NCI-H1092 treated with DMSO at 0.1 percent for 48 hours (cell line): ENCODE measurements at places on chromosomes 3 and 15.

DNA sequence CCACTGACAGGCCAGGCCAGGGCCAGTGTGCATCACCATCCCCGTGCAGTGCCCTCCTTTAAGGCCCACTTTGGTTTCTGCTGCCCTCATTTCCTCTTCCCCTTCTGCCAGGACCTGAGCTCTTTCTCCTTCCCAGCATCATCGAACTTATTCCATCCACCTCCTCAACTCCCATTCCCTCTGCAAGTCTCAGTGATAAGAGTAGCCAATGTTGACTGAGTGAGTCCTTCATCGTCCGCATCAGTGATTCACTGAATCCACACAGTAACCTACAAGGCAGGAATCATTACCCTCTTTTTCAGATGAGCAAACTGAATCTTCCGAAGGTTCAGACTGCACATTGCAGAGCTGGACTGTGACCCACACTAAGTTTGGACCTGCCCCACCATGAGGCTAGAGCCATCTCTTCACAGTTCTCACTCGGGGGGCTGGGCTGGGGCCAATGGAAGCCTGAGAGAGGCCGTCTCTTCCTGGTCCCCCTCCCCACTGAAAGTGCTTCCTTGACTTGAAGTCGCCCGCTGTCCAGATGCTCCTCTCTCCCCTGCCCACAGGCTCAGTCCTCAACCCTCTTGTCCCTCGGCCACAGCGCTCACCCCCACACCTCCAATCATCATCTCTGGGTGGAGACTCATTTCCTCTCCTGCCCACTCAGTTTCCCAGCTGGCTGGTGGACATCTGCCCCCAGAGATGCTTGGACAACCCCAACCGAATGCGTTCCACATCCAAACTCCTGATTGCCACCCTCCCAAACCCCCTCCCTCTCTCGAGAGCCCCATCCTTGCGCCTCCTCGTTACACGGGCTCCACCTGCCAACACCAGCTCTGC lies 15.2 kb upstream of the ANPEP start:
- DNase-seq, result no peak

DNA sequence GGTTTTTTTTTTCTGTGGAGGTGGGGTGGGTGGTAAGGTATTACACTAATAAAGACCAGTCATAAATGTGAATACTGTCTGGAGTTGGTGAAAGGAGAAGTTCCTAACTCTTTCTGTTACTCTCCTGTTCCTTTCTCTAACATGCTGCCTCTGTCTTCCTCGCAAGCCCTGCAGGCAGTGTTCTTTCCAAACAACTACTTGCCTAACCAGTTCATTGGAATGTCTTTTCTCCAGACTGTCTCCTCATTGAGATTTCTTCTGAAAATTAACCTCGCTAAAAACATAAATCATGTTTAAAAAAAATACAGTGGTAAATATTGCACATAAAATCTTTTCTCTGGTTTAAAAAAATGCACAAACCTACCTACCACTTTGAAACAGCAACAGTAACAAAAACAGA lies 135.2 kb downstream of the TP63 start:
- DNase-seq, result no peak

DNA sequence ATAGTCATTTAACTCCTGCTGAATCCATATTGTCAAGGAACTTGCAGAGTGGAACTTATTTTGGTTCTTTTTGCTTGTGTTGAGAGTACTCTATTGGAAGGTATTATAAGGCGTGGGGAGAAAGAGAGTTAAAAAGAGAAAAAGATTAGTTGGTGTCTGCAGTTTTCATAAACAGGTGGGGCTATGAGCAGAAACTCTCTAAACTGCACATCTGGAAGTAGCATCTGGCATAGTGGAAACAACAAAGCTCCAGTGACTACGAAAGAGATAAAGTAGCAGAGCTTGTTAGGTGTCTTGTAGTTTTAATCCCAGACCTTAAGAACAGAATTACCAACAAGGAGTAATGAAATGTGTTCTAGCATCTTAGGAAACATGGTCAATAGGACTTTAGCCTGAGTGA lies 148.8 kb upstream of the SGO1 start:
- no peak for DNase-seq

GRCh38 chr3:122148941-122149627 lies 34.4 kb upstream of the CASR start:
- no peak for DNase-seq

GRCh38 chr15:53658827-53659555 lies 100.5 kb downstream of the WDR72 start:
- DNase-seq, result peak; percentile 98

DNA sequence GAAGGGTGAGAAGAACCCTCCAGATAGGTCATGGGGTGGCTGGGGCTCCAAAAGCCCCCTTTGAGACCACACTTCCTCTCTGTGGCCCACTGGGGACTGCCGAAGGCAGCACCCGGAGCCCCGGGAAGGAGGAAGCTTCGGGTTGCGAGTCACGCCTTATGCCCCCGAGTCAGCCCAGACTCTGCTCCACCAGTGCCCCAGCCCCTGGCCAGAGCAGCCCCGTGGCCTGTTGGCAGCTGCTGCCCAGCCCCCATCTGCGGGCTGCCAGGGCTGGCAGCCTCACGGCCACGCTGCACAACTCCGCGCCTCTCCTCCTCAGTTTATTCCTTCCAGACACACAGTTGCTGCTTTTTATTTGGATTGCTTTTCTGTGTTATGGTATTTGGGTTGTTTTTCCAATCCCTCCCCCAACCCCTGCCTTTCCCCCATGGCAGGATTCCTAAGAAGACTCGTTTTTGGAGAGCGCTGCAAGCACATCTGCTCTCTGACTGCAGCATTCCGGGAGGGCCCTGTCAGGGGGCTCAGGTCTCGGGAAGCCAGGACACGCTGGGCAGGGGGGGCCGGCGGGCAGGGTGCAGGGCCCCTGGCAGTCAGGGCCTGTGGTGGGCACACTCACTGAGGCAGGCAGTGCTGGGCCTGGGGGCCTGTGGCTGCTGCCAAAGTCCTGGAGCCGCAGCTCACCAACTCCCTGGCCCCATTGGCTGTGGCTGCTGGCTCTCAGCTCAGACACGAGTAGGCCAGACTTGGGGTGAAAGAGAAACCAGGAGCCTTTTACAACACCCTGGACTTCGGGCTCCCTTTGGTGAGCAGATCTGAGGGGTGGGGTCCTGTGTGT lies 20.2 kb downstream of the MAGEF1 start:
- DNase-seq, result no peak

- no peak for DNase-seq
Observed at GRCh38 chr3:43063114-43063513, 42.8 kb downstream of the POMGNT2 start.

- DNase-seq, result no peak
Observed at GRCh38 chr3:186605561-186606545, 7.0 kb upstream of the AHSG start.

DNA sequence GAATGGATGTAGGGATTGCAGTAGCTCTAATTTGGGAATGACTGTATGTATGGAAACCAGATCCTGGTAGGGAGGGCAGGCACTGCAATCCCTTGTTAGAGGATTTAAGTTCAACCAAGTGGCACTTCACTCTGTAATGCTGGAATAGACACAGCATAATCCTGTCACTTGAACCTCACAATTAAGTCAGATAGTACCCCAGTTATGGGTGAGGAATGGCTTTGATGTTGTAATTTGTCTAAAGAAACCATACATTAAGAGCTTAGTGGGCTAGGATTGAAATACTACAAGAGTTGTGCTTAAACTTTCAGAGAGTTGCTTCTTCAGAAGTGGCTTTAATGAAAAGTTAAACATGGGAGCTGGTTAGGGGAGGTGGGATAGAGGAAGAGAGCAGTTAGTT lies 9.3 kb downstream of the RAB7A start:
- DNase-seq, result no peak

DNA sequence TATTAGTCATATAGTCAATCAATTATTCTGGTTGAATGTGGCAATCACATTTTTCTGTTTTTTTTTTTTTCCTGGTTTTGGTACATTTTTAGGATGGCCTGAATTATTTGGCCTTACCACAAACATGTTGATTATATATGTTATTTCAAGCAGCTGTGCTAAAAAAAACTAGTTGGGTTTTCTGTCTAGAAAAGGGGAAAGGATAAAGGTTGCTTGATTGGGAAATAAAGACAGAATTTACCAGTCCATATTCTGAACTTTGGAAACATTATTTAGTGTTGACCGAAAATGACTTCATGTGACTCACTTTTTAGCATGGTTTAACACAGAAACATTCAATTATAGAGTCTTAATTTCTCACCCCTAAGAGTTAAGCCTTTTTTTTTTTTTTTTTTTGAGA lies 8.1 kb downstream of the MORF4L1 start:
- DNase-seq, result no peak

- DNase-seq, result no peak
Observed at GRCh38 chr3:126267169-126267975, 87.0 kb upstream of the ALDH1L1 start.

DNA sequence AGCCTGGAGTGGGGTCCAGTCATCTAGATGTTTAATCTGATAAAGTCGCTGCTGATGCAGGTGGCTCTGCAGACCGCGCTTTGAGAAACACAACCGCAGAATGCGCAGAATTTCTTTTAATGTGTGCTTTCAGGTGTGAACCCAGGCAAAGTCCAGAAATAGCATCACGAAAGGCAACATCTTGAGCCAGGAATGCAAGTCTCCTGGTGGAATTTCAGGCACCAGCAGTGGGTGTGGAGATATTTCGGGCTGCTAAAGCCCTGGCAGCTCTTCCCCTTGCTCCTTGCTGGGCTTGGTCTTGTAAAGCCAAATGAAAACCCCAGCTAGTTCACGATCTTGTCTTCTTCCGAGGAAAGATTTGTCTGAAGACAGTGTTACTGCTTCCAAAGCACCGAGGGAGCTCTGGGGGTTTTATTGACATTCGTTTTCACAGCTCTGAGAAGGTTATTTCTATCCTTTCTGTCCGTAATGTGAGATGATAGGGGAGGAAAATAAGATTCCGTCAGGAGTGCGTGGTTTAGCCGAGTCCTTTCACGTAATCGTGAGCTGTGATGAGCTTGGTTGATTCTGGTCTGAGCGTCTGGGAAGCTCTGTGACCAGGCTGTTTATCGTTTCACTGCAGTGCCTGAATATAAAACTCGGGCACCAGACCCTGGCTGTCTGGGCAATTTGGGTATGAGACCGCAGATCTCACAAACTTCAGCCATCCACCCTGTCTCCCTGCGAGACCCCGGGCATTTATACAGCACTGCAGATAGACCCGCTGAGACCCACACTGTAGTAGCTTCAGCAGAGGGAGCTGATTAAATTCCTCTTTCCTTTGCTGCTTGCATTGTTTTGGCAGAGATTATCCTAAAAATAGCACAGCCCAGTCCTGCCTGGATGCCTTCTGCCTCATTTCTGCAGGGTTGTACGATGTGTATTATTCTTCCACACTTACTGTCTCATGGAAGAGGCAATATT lies 67.0 kb upstream of the SLC25A26 start:
- no peak for DNase-seq

- no peak for DNase-seq
Observed at GRCh38 chr3:79729096-79729495, 38.7 kb downstream of the ROBO1 start.

DNA sequence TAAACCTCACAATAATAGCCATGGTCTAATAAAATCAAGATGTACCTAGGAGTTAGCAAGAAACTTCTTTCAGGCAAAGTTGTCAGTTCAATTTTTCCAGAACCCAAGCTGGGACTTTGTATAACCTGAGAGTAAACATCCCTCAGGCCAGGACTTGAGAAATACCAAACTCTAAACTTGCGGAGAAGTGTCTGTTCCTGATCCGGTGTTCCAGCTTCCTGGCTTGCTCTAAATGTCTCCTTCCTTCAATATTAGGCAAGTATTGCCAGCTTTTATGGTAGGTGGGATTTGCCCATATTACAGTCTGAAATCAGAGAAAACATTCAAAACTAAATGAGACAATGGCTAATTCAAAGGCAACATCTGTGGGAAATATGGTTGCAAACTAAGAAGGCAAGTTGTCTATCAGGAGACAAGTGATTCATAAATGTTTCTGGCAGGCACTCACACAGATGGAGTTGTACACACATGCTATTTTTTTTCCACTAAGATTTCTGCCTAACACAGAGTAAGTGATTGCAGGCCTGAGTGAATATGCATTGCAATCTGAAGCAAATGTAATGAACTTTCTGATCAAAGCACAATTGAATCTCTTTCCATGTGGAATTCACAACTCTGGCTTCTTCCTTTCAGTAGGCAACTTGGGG lies 88.3 kb upstream of the COL8A1 start:
- DNase-seq, result no peak
